Stimulated activated CD8-positive, alpha-beta memory T cell treated with anti-CD3 and anti-CD28 coated beads, Interleukin-4, amount 100 ng/mL, for 4 hours (primary cell): ENCODE measurements at places on chromosomes 5 and 9.

DNA sequence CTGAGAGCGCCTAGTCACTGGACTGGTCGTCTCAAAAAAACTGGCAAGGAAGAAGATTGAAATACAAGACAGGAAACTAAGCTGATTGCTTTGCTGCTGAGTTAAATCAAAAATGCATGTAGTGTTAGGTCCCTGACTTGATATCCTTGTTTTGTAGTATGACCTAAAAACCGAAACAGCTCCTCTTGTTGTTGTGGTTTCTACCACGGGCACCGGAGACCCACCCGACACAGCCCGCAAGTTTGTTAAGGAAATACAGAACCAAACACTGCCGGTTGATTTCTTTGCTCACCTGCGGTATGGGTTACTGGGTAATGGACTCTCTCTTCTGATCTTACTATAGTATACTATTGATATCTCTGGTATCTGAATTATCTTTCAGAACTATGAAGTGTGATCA lies 4.3 kb downstream of the MTRR start:
- no peak for DNase-seq

GRCh38 chr5:8773046-8773615 lies 772.7 kb downstream of the SEMA5A start:
- no peak for DNase-seq

- no peak for DNase-seq
Observed at GRCh38 chr9:90274725-90275124, 367.9 kb downstream of the DIRAS2 start.

GRCh38 chr5:101306391-101307137 lies 403.5 kb upstream of the ST8SIA4 start:
- DNase-seq = no peak

- DNase-seq = no peak
Observed at GRCh38 chr9:33752130-33752637, 43.2 kb upstream of the PRSS3 start.

- no peak for DNase-seq
Observed at GRCh38 chr9:135032868-135033460, 54.5 kb upstream of the OLFM1 start.

DNA sequence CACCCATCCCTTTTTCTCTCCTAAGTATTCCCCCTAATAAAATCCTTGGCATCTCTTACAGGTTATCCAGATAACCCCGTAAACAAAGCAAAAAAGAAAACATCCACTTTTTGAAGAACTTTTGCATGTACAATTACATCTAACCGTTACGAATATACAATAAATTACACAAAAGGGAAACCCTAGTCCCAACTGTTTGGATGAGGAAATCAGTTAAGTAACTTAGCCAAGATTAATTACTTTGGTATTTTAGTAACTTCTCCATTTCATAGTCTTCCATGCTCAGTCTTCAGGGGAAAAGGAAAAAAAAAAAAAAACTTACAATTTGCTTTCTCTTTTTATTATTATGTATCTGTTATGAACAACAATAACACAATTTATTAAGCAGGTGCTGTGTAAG lies 212.9 kb downstream of the ACTL7B start:
- no peak for DNase-seq

DNA sequence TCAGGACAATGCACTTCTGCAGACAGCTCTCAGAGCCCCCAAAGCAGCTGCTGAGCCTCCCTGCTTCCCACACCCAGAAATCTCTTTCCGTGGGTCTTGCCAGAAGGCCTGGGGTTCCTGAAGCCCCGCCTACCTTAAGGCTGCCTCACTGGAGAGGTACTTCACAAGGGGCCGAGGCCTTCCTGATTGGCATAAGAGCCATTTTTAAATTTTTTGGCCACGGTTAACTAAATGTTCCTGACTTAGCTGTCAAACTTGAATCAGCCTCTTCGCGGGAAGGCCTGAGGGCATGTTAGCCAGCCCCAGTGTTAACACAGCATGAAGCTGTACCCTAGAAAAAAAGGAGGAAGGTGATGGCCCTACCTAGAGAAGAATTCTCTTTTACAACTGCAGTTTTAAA lies 20.7 kb upstream of the EPB41L4B start:
- DNase-seq = no peak

- no peak for DNase-seq
Observed at GRCh38 chr5:139212486-139212885, 14.3 kb upstream of the SIL1 start.

- no peak for DNase-seq
Observed at GRCh38 chr5:54725391-54726280, 208.1 kb downstream of the SNX18 start.

- DNase-seq = no peak
Observed at GRCh38 chr5:133440467-133441115, 171.8 kb downstream of the FSTL4 start.

GRCh38 chr5:42992088-42992879 lies 47.8 kb downstream of the ANXA2R start:
- DNase-seq = peak; percentile 49

DNA sequence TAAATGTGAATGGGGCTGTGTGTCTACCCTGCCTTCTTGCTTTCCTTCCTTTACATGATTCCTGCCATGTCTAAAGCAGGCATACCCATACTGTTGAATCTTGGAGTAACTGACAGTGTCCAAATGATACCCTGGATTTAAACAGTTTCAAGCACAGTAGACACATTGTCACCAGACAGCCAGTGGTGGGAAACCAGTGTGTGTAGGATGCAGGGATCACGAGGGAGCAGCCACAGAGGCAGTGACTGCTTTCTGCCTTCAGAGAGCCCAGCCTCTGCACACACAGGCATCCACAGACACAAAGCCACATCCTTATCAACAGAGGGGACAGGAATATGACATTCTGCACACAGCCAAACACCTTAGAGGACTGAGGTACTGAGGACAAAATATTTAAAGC lies 184.2 kb upstream of the TBCA start:
- DNase-seq = no peak

- DNase-seq = no peak
Observed at GRCh38 chr9:136314056-136314416, 10.1 kb upstream of the CCDC187 start.

GRCh38 chr5:98319299-98320011 lies 454.0 kb upstream of the RGMB start:
- no peak for DNase-seq

- DNase-seq = no peak
Observed at GRCh38 chr9:127856094-127856728, 1.8 kb upstream of the ENG start.

GRCh38 chr5:32583582-32584232 lies 1.6 kb upstream of the SUB1 start:
- DNase-seq = no peak

DNA sequence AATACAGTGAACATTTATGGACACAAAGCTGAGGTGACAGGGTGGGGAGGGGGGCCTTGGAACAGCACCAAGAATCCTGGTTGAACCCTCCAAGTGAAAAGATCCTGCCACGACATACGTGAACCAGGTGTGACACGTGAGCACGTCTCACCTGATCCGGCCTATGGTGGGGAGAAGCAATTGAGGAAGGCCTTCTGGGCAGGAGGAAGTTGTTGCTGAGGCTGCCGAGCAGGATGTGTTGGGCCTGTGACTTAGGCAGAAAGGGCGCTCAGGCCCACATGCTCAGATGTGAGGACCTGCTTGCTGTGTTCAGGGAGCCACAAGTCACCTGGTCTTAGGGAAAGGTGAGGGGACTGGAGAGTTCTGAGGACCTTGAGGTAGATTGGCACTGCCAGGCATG lies 2.5 kb upstream of the MAPK9 start:
- no peak for DNase-seq

- peak; percentile 52 for DNase-seq
Observed at GRCh38 chr5:159106569-159107282, 7.0 kb upstream of the EBF1 start.

GRCh38 chr9:92634712-92635605 lies 35.0 kb downstream of the IPPK start:
- DNase-seq = peak; percentile 18

DNA sequence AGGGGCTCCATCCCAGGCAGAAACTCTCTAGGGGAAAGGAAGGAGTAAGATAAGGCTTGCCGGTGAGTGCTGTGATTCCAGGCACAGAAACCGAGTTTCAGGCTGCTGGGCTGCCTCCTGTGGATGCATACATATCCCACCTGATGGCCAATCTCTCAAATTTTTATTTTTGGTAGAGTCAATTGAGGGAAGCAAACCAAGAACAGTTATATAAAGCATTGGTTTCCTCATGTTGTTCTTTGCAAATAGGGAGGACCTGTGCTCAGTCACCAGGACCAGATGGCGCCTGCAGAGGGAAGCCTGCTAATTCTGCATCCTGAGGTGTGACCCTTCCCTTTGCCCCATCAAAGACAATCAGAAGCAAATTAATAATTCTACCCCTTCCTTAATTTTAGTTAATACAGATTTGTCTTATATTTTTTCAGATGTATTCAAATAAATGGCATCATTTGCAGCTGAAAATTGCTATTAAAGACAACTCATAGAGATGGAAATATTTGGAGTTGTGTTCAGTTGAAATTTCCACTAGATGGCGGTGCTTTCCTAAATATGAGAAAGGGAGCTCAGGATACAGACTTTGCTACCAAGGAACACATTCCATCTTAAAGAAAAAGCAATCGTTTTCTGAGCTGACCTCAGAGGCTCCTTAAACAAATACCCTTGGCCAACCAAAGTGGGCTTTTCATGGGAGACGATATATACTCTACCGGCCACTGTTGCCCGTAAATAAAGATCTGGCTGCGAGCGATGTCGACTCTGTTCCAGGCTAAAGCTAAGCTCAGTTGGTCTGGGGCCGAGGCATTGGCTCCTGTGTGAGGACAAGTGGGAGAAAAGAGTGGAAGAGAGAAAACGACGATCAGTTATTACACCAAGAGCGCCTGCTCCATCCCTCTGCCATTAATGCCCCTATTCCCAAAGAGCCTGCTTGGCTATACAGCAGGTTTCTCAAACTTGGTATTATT lies 225.7 kb upstream of the KLF9 start:
- no peak for DNase-seq

DNA sequence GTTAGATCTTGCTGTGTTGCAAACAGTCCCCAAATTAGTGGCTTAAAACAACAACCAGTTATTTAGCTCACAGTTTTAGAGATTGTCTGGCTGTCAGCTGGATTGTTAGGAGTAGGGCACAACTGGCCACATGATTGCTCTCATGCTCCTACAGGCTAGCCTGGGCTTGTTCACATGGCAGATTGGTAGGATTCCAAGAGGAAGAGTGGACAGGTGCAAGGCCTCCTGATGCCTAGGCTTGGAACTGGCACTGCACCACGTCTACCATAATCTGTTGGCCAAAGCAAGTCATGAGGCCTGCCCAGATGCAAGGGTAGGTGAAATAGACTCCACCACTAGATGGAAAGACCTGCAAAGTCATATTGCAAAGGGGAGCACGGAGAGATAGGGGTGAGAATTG lies 76.4 kb downstream of the ACER2 start:
- no peak for DNase-seq

DNA sequence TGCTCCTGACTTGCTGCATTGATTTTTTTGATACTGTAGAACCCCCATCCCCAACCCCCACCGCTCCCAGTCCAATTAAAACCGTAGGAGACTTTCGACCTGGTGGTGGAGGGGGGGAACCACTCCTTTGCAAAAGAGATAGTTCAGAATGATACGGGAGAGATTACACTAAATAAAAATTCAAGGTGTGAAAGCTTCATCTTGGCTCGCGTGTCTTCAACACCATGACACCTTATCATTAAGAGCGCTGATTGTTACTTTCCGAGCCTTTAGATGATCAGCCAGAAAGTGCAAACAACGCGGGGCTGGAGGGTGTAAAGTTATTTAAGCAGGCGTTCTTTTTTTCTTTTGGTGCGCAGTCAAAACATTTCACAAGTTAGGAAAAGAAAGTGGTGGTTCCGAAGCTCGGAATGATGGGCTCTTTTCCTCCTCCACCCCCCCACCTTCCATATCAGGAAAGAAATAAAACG lies 1.3 kb upstream of the ZNF462 start:
- no peak for DNase-seq

DNA sequence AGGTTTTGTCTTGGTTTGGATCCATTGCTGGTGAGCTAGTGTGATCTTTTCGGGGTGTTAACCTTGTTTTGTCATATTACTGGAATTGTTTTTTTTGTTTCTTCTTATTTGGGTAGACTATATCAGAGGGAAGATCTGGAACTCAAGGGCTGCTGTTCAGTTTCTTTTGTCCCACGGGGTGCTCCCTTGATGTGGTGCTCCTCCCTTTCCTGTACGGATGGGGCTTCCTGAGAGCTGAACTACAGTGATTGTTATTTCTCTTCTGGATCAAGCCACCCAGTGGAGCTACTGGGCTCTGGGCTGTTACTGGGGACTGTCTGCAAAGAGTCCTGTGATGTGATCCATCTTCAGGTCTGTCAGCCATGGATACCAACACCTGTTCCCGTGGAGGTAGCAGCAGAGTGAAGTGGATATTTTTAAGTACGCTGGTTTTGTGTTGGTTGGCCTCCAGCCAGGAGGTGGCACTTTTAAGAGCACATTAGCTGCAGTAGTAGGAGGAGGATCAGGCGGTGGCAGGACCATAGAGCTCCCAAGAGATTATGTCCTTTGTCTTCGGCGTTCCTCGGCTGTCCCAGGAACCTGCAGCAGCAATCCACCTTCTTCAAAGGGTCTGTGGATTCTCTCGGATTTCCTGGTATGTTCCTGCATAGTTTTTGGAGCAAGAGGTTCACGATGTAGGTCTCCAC lies 27.2 kb downstream of the SCAMP1 start:
- DNase-seq = no peak

GRCh38 chr5:89229331-89230070 lies 346.5 kb upstream of the MEF2C start:
- no peak for DNase-seq

GRCh38 chr5:68216245-68217046 lies 890 bp downstream of the PIK3R1 start:
- peak; percentile 30 for DNase-seq

DNA sequence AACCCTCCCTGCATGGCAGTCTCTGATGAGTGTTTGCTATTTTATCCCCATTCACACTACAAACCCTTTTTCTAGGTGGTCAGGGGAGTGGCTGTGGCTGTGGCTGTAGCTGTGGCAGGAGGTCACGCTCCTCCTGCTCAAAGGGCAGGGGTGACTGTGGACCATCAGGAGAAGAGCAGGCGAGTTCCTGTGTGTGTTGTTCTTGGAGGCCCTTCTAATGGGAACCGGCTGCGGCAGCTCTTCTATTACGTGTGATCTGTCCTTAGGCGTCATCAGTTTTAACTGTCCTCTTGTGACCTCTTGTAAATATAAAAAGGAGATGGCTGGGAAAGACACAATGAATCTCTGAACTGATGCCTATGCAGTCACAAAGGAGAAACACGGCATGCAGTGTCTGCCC lies 65.1 kb downstream of the ANKH start:
- DNase-seq = no peak
